ENCODE measurements at places on chromosomes 7 and 10. TPM values are rescaled to one million over a fixed set of nuclear protein-coding genes. Genes with fewer than 3 reads are reported as not detected.

DNA sequence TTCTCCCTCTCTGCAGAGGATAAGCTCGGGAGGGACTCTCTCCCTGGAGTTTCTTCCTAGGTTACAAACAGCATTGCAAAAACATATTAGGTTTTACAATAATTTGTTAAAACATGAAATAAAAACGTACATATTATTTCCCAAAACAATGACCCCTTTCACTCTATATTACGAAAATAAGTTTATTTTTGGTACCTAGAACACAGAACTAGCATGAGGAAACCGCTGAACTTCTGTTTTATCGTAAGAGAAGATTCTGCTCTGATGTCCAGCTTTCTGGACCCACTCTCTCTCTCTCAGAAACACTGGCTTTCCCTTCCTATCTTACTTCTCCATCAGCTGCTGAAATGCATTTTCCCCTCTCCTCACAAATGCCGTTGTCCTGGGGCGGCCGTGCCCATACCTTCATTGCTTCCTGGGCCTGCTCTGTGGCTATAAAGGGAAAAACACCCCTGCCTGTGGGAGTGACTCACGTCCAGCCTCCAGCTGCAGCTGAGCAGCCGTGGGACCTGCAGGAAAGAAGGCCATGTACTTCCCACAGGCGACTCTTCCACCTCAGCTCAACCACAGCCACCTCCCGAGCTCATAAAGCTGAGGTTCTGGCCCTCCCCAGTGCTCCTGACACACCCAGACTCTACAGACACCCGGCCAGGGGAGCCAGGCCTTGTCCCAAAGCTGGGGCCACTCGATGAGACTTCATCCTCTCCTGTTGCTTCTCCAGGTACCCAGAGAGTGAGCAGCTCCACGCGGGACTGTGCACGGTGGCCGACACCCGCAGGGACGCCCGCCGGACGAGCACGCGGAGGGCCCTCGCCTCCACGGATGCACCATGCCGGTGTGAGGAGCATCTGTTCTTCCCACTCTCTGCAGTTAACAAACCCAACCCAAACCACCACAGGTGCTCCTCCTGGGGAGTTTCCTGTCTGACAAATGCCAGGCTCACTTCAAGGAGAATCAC is 3.1 kb downstream of the GPER1 start:
- H3K4me3 ChIP-seq: no peak overlapping the region
- H3K27me3 ChIP-seq: no peaks in the 10 kb centered on the region
- no peak for DNase-seq
- no peak overlapping the region for H3K27ac ChIP-seq

- DNase-seq: no peak
- no peak overlapping the region for H3K27ac ChIP-seq
- no peaks in the 10 kb centered on the region for H3K4me1 ChIP-seq
- H3K27me3 ChIP-seq: no peaks in the 10 kb centered on the region
Observed at GRCh38 chr10:44198780-44199097, 186.2 kb downstream of the CXCL12 start.

GRCh38 chr10:44339218-44339617 is 45.7 kb downstream of the CXCL12 start:
- no peak overlapping the region for H3K27ac ChIP-seq
- no peaks in the 10 kb centered on the region for H3K36me3 ChIP-seq
- DNase-seq: no peak
- H3K4me3 ChIP-seq: no peak overlapping the region
- no peaks in the 10 kb centered on the region for H3K27me3 ChIP-seq

DNA sequence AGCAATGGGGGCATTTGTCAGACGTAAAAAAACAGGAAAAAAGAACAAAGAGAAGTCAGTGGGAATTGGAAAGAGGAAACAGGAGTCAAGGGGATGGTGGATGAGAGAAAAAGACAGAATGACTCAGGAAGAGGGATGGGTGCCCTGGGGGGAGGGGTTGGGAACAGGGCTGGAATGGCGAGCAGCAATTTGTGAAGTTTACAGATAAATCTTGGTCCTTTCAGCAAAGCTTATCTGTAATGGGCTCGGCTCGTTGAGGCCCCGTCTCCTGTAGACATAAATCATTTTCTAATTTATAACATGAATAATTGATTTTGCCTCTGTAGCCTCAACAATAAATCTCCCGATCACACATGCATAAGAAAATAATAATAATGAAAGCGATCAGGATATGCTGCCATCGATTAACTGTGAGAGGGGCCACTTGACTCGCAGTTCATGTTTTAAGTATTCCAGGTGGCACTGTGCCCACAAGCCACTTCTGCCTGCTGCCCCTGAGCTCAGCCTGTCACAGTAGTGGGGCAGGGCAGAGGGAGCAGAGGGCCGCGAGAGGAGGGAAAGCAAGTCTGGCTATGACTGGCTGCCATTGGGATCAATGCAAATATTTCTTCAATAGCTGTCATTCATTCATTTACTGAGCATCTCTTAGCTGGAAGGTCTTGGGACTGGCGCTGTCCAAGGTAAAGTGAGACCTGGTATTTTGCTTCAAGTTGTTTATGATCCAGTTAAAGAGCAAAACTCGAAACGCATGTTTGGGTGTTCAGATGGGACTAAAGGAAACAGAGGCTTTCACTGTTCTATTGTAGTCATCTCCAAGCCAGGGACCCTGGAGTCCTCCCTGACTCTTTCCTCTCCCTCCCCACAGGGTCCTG is 47.4 kb upstream of the R3HCC1L start:
- no peaks in the 10 kb centered on the region for H3K4me1 ChIP-seq
- H3K4me3 ChIP-seq: no peak overlapping the region
- no peaks in the 10 kb centered on the region for H3K36me3 ChIP-seq

- H3K4me1 ChIP-seq: no peaks in the 10 kb centered on the region
- DNase-seq: no peak
- no peaks in the 10 kb centered on the region for H3K36me3 ChIP-seq
- H3K4me3 ChIP-seq: no peak overlapping the region
- no peak overlapping the region for H3K27ac ChIP-seq
Observed at GRCh38 chr10:100746784-100747455, 1.5 kb downstream of the PAX2 start.

- no peak overlapping the region for H3K4me3 ChIP-seq
- DNase-seq: peak; percentile 21
- peak overlapping the region; percentile 22 for H3K27ac ChIP-seq
- H3K27me3 ChIP-seq: no peaks in the 10 kb centered on the region
- no peaks in the 10 kb centered on the region for H3K36me3 ChIP-seq
Observed at GRCh38 chr10:95260397-95260881, 30.4 kb downstream of the PDLIM1 start.

DNA sequence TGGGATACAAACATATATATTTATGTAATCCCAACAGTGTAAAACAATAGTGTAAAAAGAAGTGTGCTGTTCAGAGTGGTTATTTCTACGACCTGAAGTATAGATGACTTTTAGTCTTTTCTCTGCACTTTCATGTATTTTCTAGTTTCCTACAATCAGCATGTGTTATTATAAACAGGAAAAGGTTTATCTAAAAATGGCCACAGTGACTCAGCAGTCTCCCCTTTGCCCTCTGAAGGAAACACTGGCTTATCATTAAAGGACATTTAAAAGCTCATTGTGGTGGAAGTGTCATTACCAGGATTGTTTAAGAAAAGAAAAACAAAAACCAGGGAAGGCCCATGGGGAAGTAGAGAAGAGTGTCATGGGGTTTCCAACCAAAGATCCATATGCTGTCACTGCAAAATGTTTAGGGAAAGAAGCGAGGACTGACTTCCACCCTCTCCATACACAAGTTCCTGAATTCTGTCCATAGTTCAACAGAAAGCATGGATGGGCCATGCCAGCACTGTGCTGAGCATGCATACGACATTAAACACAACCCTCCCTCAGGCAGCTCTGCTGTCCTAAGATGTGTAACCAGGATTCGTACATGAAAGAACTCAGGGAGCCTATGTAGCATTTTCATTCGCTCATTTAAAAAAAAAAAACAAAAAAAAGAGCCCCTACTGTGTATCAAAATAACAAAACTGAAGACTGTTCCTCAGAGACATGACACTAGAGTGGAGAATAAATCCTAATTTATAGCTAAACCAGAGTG is 10.2 kb downstream of the CYREN start:
- no peaks in the 10 kb centered on the region for H3K36me3 ChIP-seq
- peak overlapping the region; percentile 56 for H3K27ac ChIP-seq
- no peak overlapping the region for H3K4me3 ChIP-seq
- no peaks in the 10 kb centered on the region for H3K4me1 ChIP-seq
- H3K27me3 ChIP-seq: no peaks in the 10 kb centered on the region

- no peak overlapping the region for H3K27ac ChIP-seq
- no peak overlapping the region for H3K4me3 ChIP-seq
- no peaks in the 10 kb centered on the region for H3K4me1 ChIP-seq
- H3K27me3 ChIP-seq: no peaks in the 10 kb centered on the region
- no peaks in the 10 kb centered on the region for H3K36me3 ChIP-seq
- DNase-seq: no peak
Observed at GRCh38 chr7:42914421-42915045, 2.7 kb upstream of the C7orf25 start.

GRCh38 chr7:82530361-82530760 is 86.8 kb upstream of the CACNA2D1 start:
- H3K36me3 ChIP-seq: no peaks in the 10 kb centered on the region
- H3K27me3 ChIP-seq: no peaks in the 10 kb centered on the region
- H3K4me3 ChIP-seq: no peak overlapping the region
- no peaks in the 10 kb centered on the region for H3K4me1 ChIP-seq
- no peak overlapping the region for H3K27ac ChIP-seq

DNA sequence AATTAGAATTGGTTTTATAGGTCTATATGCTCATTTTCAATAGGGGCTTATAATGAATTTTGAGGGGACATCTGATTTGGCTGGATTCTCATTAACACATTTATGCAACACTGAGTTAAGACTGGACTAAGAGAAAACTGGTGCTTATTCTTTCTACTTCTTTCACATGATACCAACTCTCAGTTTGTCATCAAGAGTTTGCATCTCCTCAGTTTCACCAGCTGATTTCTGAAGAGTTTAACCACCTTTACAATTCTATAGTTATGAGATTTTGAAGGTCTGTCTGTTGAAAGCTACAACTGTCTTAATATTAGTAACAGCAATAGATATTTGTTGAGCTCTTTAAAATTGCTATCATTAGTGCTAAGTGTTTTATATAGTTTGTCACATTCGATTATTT is 867.0 kb upstream of the SORCS1 start:
- no peak overlapping the region for H3K4me3 ChIP-seq
- no peaks in the 10 kb centered on the region for H3K4me1 ChIP-seq
- no peaks in the 10 kb centered on the region for H3K27me3 ChIP-seq
- H3K27ac ChIP-seq: no peak overlapping the region
- no peaks in the 10 kb centered on the region for H3K36me3 ChIP-seq

DNA sequence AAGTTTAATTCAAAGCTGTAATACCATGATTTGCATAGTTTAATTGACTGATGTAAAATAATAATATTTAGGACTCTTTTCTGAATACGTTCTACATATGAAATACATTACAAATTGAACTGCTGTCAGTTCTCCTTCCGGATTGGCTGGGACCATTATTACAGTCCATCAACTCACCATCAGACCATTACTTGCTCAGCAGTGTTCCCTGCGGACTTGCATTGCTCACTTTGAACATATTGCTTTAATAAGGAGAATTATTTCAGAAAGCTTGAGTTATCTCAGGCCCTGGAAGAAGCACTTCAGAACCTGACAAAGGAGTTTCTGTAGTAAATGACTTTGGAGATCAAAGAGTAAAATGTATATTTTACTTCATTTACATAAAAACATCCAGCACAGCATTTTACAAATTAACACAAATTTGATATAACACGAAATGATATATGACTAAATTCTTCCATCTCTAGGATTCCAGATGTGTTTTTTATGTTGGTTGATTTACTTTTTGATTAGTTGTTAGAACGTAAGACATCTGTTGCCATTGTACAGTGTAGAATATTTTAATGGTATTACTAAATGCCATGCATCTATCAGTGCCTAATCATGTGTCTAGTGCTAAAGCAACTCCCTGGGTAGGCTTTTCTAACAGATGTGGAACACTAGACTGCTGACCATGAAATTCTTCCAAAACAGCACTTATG is 418.5 kb upstream of the SEMA3A start:
- no peaks in the 10 kb centered on the region for H3K4me1 ChIP-seq
- no peak overlapping the region for H3K27ac ChIP-seq
- no peaks in the 10 kb centered on the region for H3K36me3 ChIP-seq
- DNase-seq: no peak
- H3K4me3 ChIP-seq: no peak overlapping the region

The FAM185A gene
- total RNA-seq: 8.6 TPM

The LRRD1 gene
- total RNA-seq: not detected

The BEND7 gene
- total RNA-seq: 20.4 TPM

The CLRN3 gene
- 76.8 TPM for total RNA-seq

The TFPI2 gene
- 1.6 TPM for total RNA-seq

All from colonic mucosa (tissue), 4 donors.